GM18507 (cell line): ENCODE measurements at places on chromosomes 11 and 22.

GRCh38 chr22:24424001-24424900, 3.1 kb upstream of the ADORA2A start:
- DNase-seq: no peak

DNA sequence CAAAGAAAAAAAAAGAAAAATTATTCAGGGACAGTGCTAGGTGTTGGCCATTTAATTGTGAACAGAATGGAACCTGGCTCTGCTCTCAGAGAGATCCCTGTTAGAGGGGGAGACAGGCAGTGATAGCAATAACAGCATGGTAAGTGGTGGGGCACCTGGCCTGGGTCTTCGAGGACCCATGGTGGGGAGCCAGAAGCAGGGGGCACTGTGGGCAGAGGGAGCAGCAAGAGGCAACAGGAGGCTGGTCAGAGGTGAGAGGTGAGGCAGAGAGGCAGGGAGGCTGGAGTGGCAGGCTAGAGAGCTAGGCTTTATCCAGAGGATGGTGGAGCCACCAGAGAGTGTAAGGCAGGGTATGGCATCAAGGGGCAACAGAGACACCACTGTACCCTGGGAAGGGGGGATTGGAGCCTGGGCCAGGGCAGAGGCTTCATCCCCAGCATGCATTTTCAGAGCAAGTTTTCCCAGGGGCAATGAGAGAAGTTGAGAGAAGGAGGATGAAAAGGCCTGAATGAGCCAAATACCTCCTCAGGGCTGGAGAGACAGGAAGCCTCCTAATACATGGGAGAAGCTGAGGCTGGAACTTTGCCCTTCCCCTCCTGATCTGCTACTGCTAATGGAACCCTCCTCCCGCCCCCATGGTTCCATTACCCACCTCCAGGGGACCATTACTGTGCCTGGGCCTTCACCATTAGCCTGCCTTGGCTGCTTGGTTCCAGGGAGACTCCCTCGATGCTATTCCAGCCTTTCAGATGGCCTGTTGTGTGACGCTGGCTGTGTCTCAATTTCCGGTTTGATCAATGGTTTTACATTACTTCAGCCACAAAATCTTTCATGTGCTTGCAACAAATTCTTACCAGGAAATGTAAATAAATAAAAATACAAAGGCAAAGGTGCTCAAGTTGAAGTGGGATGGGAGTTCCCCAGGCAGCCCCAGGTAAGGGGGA, 2.6 kb upstream of the P2RY2 start:
- no peak for DNase-seq

- DNase-seq: no peak
These were observed 673 bp upstream of the PANX2 start for GRCh38 chr22:50169774-50170341.

DNA sequence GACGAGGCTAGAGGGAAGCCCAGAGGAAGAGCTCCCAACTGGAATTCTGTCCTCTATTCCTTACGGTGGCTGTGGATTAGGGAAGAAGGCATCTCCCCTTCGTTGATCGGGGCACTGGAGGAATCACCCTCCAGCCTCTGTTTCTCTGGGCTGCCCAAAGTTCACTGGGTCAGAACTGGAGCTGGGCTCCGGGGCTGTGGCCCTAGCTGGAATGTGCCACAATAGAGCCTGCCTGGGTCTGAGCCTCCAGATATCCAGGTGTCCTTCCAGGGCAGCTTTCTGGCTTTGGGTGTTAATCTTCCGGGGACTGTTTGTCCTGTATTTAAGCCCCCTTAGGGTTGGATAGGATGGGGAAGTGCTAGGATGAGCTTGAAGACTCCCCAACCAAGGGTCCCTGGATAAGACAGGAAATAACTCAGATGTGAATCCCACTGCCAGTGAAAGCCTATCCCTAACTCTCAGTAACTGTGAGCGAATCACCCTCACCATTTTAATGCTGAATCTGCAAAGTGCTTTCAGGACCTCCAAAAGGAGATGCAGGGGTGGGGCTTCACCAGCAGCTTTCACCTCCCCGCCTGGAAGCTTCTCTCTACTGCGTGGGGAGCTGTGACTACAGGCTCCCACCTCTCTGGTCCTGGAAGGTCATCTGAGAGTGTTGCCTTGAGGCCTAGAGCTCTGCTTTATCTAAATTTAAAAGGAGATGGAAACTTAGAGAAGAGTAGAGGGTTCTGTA, 9.5 kb downstream of the YPEL4 start:
- no peak for DNase-seq

- no peak for DNase-seq
These were observed 1.7 kb downstream of the PHF21A start for GRCh38 chr11:46119352-46120216.

DNA sequence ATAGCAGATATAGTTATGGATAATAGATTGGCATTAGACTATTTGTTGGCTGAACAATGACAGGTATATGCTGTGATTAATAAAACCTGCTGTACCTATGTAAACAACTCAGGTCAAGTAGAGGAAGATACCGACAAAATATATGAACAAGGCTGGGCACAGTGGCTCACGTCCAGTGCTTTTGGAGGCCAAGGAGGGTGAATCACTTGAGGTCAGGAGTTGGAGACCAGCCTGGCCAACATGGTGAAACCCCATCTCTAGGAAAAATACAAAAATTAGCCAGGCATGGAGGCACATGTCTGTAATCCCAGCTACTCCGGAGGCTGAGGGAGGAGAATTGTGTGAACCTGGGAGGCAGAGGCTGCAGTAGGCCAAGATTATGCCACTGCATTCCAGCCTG, 14.0 kb upstream of the CHKA start:
- DNase-seq: no peak

- peak; percentile 23 for DNase-seq
These were observed 10.3 kb upstream of the MB start for GRCh38 chr22:35627267-35628041.

- DNase-seq: no peak
These were observed 1.4 kb upstream of the KRTAP5-6 start for GRCh38 chr11:1695548-1696108.

DNA sequence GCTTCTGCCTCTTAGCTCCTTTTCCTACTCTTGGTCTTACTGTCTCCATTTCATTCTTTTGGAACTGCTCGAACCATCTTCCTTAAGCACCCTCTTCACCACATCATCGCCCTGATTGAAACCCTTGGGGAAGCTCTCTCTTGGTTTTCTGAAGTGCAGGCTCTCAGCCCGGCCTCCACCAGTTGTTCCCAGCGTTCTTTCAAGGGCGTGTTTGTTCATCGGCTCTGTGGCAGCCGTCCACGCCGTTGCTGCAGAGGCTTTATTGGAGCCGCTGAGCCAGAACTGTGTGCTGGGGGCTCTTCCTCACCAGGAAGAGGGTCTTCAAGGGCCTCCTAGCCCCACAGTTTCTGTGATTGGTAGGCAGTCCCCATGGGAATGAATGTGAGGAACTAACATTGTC, 214.1 kb downstream of the TBC1D22A start:
- DNase-seq: no peak

DNA sequence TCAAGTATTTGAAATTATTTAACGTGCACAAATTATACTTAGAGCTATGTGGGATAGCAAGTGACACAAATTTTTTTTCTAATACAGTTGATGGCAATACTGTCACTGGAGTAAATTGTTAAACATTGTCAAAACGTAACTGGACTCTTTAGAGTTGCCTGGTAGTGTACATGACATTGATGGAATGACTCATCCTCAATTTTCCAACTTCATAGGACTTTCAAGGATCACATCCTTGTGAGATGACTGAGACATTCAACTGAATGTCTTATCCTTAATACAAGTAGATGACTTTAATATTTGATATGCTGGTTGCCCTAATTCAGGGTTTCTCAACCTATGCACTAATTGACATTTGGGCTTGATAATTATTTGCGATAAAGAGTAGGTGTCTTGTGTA, 310.0 kb downstream of the SWAP70 start:
- no peak for DNase-seq

DNA sequence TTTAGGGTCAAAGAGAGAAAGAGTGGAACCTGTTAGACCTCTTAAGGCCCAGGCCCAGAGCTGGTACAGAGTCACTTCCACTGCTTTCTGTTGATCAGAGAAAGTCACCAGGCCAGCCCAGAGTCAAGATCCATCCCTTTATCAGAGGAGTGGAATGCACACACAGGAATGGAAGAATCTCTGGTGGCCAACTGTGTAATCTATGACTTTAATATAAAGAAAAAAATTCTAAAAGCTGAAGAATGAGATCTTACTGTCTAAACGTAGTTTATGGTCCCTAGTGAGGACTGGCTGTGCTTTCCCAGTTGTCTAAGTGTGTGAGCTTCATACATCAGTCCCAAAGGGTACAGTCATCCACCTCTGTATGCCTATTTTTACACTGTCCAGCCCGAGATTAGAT, 51.0 kb downstream of the PPFIBP2 start:
- DNase-seq: no peak

DNA sequence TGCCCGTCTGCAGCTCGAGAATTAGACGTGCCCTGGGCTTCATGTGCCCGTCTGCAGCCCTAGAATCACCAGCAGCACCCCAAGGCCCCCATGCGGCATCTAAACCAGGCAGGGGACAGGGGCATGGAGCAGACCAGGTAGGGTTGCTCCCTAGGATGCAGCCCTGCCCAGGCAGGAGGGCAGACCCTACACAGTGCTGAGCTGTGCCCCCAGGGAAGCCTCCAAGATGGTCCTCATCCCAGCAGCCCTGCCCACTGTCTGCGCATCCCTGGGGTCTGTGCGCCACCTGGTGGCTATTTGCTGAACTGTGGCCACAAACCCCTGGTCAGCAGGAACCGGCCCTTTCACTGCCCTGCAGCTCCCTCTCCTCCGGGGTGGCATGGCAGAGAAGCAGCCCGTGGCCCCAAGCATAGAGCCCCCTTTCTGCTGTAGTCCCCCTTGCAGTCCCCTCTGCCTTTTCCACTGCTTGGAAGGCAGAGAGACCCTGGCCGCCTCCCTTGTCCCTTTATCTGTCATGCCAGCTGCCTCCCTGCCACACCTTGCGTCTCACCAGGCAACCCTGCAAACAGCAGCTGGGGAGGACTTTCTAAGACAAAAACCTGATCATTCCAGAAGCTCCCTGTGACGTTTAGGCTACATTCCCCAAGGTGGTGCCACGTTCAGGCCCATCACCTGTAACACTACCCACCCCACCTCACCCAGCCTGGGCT, 86.6 kb downstream of the KCNQ1 start:
- DNase-seq: peak; percentile 60

GRCh38 chr22:22079404-22080148, 97.0 kb upstream of the TOP3B start:
- DNase-seq: no peak

GRCh38 chr11:119709638-119710346, 19.2 kb downstream of the NECTIN1 start:
- DNase-seq: no peak

DNA sequence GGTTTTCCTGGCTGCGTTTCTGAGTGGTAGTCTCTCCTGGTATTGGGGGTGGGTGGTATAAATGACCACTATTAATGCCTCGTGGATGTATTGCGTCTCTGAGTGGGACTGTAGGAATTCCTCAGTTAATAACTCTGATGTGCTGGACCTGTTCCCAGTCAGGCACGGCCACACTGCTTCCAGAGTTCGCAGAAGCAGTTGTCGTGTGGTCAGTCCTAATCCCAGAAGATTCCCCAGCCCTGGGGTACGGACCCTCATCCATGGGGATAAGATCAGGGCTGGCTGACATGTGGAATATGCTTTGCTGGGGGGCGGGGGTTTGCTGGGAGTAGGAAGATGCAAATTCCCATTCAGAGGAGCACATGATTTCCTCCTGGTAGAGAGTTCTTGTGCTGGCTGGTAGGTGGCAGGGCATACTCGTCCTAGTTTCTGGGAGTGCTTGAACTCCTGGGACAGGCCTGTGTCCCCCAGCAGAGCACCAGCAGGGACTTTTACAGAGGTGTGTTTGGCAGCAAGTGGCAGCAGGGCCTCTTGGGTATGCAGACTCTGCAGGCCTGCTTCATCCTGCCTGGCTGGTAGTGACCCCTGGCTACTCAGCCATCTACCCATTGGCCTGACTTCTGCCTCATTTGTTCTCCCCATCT, 157.4 kb downstream of the NAV2 start:
- DNase-seq: no peak

DNA sequence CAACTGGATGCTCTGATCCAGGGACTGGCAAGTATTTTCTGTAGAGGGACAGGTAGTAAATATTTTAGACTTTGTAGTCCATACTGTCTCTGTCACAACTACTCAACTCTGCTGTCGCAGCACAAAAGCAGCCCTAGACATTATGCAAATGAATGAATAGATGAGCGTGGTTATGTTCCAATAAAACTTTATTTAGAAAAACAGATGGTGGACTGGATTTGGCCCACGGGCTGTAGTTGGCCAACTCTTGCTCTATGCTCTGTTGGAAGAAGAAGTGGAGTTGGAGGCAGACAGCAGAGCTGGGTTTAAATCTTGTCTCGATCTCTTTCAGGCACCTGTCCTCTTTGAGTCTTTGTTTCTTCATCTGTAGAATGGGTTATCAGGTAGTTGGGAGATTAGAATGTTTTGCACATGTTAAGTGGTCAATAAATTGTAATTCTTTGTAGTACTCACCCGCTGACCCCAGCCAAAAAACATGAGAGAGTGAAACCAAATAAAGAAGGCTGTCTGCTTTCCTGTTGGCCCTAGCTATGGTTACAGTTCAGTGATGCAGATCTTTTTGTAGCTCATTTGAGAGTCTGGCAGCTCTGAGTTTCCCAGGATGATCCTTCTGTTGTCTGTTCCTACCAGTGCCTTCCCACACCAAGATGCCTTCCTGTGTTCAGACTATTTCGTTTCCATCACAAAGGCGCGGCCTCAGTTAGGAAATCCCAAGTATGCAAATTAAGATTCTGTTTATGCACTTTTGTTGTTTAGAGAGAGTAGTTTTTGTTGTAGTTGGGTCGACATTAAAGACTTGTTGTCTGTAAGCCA, 198.1 kb upstream of the SEZ6L start:
- no peak for DNase-seq

- no peak for DNase-seq
These were observed at the start of gene DEUP1 for GRCh38 chr11:93330446-93330984. TSS of gene DEUP1 (plus strand) at chr11:93330742. CDS start at chr11:93332260, 1,518 bp downstream.

DNA sequence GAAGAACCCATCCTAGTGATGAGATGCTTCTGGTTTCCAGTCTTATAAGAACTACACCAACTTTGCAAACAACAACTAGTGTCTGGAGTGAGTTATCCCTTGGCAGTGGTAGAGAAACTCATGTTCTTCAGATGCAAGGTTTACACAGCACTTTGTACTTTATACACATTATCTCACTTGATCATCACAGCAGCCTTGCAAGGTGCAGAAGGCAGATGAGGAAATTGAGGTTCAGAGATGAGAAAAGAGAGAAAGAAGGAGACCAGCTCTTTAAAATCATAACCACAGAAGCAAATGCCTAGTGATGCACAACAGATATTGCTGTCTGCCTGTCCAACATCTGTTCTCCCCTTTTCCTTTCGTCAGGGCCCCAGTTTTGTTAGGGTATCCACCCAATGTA, 16.7 kb upstream of the CD44 start:
- no peak for DNase-seq

GRCh38 chr11:102530558-102530957, at the start of gene MMP7:
TSS of gene MMP7 (minus strand) at chr11:102530747. CDS start at chr11:102530700, 47 bp downstream.
- no peak for DNase-seq

GRCh38 chr11:64249563-64250414, 1.5 kb upstream of the PLCB3 start:
- DNase-seq: no peak

- DNase-seq: no peak
These were observed 7.3 kb upstream of the TSSC4 start for GRCh38 chr11:2393111-2393868.

- DNase-seq: no peak
These were observed 367.6 kb upstream of the DDI1 start for GRCh38 chr11:103668859-103669258.
